Muscle of arm (tissue), 14 donors: ENCODE measurements at places on chromosomes 1 and 21. TPM values are rescaled to one million over a fixed set of nuclear protein-coding genes. Genes with fewer than 3 reads are reported as not detected.
A peak's percentile ranks its signal among the peaks of the same experiment; 100 is the strongest.

DNA sequence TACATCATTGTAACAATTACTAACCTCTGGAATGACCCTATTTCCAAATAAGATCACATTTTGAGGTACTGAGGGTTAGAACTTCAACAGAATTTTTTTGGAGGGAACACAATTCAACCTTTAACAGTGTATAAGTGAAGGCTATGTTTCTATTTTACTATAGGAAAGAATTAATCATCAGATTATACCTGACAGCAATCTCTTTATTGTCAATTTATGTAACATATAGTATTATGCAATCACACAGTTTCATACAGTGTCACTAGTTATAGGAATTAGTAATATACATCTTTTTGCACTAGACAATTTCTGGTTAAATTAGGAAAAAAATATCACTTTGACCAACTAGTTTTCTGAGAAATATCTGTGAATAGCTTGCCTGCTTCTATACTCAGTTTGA lies 59.1 kb downstream of the MSH4 start:
- no peak for DNase-seq

The PALMD gene
- not detected for polyA plus RNA-seq

DNA sequence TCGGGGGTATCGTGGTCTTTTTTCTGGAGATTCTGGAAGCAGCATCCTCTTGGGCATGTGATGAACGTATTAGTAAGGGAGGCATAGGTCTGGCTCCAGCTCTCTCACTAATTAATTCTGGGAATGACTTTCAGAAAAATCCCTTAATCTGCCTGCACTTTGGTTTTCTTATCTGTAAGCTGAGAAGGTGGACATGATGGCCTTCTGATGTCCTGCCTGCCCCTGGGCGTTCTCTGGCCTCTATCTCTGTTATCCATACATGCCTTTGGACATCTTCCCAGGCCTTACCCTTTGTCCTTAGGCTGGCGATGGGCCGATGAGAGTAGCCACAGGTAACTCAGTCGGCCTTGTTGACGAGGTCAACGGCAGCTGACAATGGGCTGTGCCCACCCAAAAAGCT lies 8.8 kb downstream of the NTRK1 start:
- no peak for DNase-seq

DNA sequence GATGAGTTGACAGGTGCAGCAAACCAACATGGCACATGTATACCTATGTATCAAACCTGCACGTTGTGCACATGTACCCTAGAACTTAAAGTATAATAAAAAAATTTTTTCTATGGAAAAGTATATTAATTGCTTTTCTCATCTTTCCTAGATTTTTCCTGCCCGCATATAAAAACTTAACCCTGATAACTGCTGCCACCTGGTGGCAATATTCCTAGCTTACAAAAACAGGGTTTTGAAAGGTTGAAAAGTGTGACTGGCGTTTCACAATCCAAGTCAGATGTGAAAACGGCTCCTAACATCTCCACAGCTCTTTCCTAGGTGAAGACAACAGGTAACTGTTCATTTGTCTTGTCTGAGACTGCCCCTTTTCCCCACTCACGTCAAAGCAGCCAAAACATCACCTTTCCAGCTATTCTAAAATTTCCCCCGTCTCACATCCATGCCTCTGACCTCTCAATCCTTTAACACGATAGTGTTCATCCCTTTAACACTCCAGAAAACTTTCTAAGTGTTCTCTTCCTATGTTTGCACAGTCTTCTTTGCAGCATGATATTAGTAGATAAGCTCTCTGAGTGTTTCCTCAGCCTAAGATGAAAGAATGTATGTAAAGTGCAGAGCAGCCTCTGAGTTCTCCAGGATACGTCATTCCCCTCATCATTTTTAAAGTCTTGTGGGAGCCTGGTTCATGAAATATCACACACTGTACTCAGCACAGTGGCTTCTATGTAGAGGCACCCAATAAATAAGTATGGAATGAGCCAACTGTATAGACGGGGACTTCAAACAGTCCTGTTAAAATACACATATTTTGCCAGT lies 27.5 kb downstream of the OVGP1 start:
- DNase-seq, result peak; percentile 31

The F13B gene
- not detected for polyA plus RNA-seq

- DNase-seq, result no peak
These were observed 122.5 kb downstream of the GLIS1 start for GRCh38 chr1:53616511-53616910.

DNA sequence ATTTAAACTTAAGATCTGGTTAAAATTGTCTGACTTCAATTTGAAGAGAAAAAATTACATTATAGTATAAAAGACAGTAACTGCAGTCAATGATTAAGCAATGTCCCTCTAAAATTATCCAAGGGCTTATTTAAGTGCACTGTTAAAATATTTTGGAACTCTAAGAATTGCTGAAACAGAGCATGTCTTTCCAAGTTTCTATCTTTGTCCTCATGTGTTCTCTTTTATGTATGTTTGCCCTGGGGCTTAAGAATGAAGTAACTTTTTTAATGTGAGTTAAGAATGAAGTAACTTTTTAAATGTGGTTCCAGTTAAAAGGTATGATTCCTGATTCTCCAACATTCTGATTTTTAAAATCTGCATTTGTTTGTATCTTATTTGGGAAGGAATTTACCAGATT lies 69.0 kb upstream of the MARK1 start:
- peak; percentile 25 for DNase-seq

DNA sequence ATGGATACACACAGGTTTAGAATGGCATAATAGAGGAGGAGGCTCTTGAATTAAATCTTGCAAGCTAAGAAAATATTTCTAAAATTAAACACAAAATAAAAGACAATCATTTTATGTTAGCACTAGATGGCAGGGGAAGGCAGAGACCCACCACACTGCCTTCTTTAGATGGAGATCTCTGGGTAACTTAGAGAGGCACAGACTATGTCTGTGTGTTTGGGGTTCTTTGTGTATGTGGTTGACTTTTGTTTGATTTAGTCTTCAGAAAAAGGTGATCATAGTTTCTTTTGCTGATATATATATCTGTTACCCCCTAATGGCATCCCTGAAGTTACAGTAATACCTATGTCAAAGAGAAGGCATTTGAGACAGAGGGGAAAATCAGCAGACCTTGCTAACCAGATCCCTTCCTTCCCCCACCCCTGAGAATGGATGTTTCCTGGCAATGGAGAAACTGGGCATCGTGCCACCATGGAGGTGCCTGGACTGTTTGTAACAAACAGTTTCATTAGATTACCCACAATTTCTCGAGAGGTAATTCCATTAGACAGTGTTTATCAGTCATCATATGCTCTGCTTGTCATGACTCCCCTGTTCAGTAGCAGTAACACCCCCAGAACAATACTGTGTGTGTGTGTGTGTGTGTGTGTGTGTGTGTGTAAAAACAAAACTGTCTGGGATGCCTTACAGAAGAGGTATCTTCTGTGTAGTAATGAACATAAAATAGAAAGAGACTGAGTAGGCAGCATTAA lies 228.3 kb upstream of the DEPDC1 start:
- no peak for DNase-seq

GRCh38 chr1:221430152-221430960 lies 311.5 kb downstream of the DUSP10 start:
- no peak for DNase-seq

DNA sequence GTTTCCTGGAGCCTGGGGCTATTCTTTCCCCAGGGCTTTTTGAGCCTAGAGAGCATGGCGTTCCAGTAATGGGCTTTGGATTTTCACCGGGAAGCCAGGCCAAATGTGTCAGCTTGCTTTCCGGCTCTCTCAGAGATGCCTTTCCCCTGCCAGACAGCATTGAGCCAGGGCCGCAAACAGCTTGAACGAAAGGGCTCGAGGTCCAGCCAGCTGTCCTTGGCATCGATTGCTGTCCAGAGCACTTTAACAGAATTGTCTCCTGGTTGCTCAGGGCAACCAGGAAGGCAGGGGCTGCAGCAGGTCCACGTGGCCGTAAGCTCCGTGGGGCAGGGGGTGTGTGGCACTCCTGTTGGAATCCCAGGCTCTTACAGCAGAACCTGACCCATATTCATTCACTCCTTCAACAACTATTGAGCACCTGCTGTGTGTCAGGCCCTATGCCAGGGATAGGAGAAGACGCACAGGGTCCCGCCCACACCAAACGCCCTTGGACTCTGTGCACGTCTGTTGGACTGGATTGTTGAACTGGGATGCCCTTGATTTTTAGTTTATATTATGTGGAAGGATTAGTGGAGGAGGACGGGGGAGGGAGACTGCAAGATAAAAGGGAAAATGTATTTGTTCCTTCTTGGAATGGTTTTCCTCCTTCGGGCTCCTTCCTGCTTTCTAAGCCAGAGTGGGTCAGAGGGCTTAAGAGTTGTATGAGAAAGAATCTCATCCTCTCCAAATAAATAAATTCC lies 38.7 kb upstream of the EFHD2 start:
- DNase-seq, result peak; percentile 79
